Nephron progenitor cell (in vitro differentiated cells): ENCODE measurements at places on chromosomes 6 and 20.

GRCh38 chr6:154648188-154648887 is 84.9 kb upstream of the SCAF8 start:
- no peak overlapping the region for H3K4me3 ChIP-seq
- no peak for DNase-seq
- no peaks in the 10 kb centered on the region for H3K36me3 ChIP-seq
- peaks cover 29% of the 10 kb centered on the region for H3K4me1 ChIP-seq

DNA sequence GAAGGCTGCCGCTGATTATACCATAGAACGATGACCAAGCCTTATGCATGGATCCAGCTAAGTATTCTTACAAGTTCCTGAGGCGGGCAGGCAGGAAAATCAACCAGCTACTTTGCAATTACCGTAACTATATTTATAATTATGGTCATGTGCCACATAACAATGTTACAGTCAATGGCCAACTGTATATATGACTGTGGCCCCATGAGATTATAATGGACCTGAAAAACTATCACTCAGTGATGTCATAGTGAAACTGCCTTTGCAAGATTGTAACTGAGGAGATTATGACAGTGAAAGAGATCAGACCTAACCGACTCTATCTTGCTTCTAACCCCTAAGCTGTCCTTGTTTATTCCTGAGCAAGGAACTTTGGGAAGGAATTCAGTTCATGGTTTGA is 33.1 kb upstream of the FAM135A start:
- no peaks in the 10 kb centered on the region for H3K27me3 ChIP-seq
- no peaks in the 10 kb centered on the region for H3K4me1 ChIP-seq
- no peaks in the 10 kb centered on the region for H3K36me3 ChIP-seq
- DNase-seq, result no peak

DNA sequence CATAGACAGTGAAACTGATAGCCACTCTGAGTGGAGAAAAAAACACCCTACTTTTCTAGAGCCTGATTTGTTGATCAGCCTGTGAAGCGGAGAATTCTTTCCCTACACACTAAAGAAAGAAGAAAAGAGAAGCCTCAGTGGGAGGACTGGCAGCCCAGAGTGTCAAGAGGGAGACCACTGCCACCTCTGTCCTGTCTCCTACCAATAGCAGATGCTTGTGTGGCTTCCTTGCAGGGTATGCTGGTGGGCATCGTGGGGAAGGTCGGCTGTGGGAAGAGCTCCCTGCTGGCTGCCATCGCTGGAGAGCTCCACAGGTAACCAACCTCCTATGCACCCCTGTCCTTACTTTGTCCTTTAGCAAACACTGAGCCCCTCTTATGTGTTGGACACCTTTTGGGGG is 10.4 kb downstream of the ABCC10 start:
- H3K27me3 ChIP-seq, result peaks cover 3% of the 10 kb centered on the region
- peak overlapping the region; percentile 98 for H3K27ac ChIP-seq
- H3K36me3 ChIP-seq, result peaks cover 5% of the 10 kb centered on the region
- no peak for DNase-seq

DNA sequence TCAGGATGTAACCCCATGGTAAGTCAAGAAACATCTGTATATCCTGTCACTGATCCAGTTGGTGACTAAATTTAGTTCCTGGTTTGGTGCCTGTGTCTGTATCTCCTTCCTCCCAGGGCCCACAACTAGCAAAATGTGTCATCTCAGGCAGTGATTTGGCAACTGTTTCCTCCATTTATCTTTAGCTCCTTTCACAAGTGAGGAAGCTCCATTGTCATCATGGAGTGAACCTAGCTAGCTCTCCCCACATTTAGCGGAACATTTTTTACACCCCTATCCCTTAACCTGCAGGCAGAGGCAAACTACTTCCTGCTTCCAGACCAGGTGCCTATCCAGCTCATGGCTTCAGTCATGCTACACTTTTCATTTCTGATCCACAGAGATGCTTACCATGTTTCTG is 99.5 kb downstream of the IPCEF1 start:
- H3K27ac ChIP-seq, result no peak overlapping the region
- H3K36me3 ChIP-seq, result peaks cover 22% of the 10 kb centered on the region
- no peaks in the 10 kb centered on the region for H3K4me1 ChIP-seq
- peaks cover 2% of the 10 kb centered on the region for H3K27me3 ChIP-seq
- no peak overlapping the region for H3K4me3 ChIP-seq

DNA sequence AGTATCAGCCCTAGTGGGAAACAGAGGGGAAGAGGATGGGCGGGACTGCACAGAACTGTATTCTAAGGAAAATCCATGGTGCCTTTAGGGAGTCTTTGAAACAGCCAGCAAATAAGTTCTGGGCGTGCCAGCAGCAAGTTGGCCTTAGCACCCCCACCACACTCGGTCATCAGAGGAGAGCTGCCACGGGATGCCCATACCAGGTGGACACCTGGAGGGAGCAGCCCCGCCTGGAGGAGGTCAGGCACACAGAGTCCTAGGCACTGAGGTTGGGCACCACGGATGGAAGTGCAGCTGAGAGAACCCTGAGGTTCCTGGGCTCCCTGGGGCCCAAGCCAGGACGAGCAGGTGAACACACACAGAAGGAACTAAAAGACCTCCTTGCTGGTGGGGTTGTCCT is 180.8 kb upstream of the PROKR2 start:
- H3K4me3 ChIP-seq, result no peak overlapping the region
- no peaks in the 10 kb centered on the region for H3K4me1 ChIP-seq
- no peak for DNase-seq
- H3K36me3 ChIP-seq, result no peaks in the 10 kb centered on the region

GRCh38 chr6:165636402-165637048 is 26.5 kb downstream of the PDE10A start:
- no peak for DNase-seq
- no peak overlapping the region for H3K4me3 ChIP-seq
- H3K4me1 ChIP-seq, result peaks cover 67% of the 10 kb centered on the region
- H3K27ac ChIP-seq, result no peak overlapping the region
- H3K27me3 ChIP-seq, result peaks cover 6% of the 10 kb centered on the region

- no peak overlapping the region for H3K4me3 ChIP-seq
- H3K27me3 ChIP-seq, result peaks cover 3% of the 10 kb centered on the region
- H3K36me3 ChIP-seq, result no peaks in the 10 kb centered on the region
- H3K27ac ChIP-seq, result no peak overlapping the region
Observed at GRCh38 chr6:123716506-123716905, 79.8 kb upstream of the TRDN start.

- no peak overlapping the region for H3K4me3 ChIP-seq
- no peaks in the 10 kb centered on the region for H3K36me3 ChIP-seq
- DNase-seq, result peak; percentile 3
- no peak overlapping the region for H3K27ac ChIP-seq
- peaks cover 4% of the 10 kb centered on the region for H3K27me3 ChIP-seq
Observed at GRCh38 chr20:26276554-26277210, 580.0 kb upstream of the ZNF337 start.

- H3K27me3 ChIP-seq, result peaks cover 34% of the 10 kb centered on the region
- DNase-seq, result peak; percentile 86
- H3K4me1 ChIP-seq, result no peaks in the 10 kb centered on the region
Observed at GRCh38 chr20:46230801-46231282, 77.5 kb downstream of the CDH22 start.

- H3K27me3 ChIP-seq, result no peaks in the 10 kb centered on the region
- no peak for DNase-seq
- no peak overlapping the region for H3K27ac ChIP-seq
- H3K36me3 ChIP-seq, result no peaks in the 10 kb centered on the region
Observed at GRCh38 chr6:69706724-69707123, 90.1 kb downstream of the LMBRD1 start.

GRCh38 chr6:154156135-154156896 is 117.3 kb downstream of the OPRM1 start:
- H3K4me1 ChIP-seq, result peaks cover 80% of the 10 kb centered on the region
- no peaks in the 10 kb centered on the region for H3K27me3 ChIP-seq
- peak; percentile 35 for DNase-seq
- H3K27ac ChIP-seq, result peak overlapping the region; percentile 1
- H3K36me3 ChIP-seq, result peaks cover 4% of the 10 kb centered on the region

DNA sequence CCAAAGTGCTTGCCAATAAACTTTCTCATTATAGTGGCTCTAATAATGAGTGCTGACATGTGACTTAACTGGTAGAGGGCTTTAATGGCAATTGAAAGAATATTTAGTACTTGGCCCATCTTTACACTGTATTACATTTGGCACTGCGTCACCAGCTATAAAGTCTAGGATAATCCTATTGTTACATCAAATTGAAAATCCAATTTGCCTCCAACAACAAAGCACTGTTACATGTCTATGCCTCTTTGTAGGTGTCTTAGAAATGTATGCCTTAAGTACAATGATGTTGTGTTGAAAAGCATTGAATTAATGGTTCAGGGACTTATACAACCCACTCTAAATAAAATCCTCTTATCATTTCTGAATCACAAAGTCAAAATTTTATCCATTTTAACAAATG is 420.4 kb upstream of the JAG1 start:
- no peaks in the 10 kb centered on the region for H3K36me3 ChIP-seq
- no peak for DNase-seq
- no peak overlapping the region for H3K4me3 ChIP-seq
- H3K4me1 ChIP-seq, result no peaks in the 10 kb centered on the region
- no peak overlapping the region for H3K27ac ChIP-seq

- H3K27me3 ChIP-seq, result no peaks in the 10 kb centered on the region
- H3K4me3 ChIP-seq, result no peak overlapping the region
- DNase-seq, result no peak
- peaks cover 10% of the 10 kb centered on the region for H3K36me3 ChIP-seq
- peaks cover 48% of the 10 kb centered on the region for H3K4me1 ChIP-seq
- H3K27ac ChIP-seq, result peak overlapping the region; percentile 40
Observed at GRCh38 chr6:139943391-139943790, 568.9 kb upstream of the CITED2 start.

DNA sequence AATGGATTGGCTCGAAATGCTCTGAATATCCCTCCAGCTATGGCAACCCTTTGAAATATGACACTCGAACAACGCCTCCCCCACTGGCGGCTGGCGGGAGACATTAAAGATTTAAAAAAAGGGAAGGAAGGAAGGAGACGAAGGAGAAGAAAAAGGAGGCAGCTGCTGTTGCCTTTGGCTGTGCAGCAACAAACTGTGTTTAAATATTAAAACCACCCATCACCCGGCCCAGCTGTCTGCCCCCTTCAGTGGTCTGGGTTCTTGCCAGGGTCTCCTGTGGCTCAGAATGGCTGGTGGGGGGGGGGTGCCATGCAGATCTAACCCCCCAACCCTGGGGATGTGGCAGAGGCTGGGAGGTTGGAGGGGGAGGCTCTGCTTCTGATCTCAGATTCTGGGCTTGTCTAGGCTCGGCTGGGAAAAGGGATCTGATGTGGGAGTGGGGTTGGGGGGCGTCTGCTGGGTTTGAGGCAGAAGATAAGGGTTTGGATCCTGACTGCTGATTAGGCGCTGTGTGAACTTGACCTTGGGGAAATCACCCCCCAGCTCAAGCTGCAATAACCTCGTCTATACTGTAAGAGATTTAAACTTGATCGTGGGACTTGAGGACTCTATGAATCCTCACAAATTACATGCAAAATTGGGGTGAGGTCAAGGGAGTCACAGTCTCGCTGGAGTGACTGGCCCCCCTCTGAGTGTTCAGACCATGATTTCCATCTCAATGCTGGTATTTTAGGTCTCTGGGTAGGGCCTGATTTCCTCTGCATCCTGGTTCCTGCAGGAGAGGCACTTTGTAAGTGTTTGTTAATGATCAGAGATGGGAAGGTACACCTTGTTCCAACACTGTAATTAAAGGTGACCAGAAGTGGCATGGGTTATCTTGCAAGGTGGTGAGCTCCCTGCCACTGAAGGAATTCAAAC is 40.3 kb upstream of the BLCAP start:
- peak overlapping the region; percentile 75 for H3K4me3 ChIP-seq
- peaks cover 23% of the 10 kb centered on the region for H3K27me3 ChIP-seq
- no peak overlapping the region for H3K27ac ChIP-seq
- peaks cover 47% of the 10 kb centered on the region for H3K4me1 ChIP-seq
- no peaks in the 10 kb centered on the region for H3K36me3 ChIP-seq
- peak; percentile 41 for DNase-seq

GRCh38 chr6:38489951-38490350 is 149.8 kb downstream of the BTBD9 start:
- H3K4me3 ChIP-seq, result no peak overlapping the region
- H3K27me3 ChIP-seq, result no peaks in the 10 kb centered on the region
- no peak overlapping the region for H3K27ac ChIP-seq
- DNase-seq, result no peak
- no peaks in the 10 kb centered on the region for H3K36me3 ChIP-seq

DNA sequence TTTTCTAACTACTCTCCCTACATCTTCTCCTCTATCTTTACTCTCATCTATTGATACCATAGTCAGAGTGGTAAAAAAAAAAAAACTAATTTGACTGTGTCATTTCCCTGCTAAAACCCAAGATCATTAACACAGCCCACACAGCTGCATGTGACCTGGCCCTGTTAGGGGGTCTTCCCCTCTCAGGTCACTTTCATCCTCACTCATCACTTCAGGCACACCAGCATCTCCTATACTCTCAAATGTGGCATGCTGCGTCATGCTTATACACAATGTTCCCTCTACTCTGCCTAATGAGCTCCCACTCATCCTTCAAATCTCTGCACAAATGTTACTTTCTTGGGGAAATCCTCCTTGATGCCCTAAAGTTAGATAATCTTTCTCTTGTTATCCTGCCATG is 86.8 kb downstream of the CDK19 start:
- peak overlapping the region; percentile 1 for H3K27ac ChIP-seq
- peaks cover 28% of the 10 kb centered on the region for H3K36me3 ChIP-seq

DNA sequence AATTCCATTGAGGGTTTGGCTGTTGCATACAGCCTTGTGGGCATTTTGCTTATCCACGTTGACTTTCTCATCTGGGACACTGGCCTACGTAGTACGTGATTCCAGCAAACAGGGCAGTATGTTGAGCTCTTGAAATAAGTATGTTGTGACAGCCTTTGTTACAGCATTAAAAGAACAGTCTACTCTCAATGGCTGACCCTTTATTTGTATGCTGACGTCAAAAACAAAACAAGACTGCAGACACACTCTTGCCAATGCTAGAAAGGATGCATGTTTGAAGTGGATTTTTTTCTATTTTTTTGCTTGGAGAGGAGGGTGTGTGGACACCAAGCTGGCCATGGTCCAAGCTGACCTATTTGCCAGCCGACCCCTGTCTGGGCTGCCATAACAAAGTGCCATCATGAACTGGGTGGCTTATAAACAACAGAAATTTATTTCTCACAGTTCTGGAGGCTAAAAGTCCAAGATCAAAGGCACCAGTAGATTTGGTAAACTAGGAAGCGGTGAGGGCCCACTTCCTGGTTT is 10.8 kb upstream of the SNHG17 start:
- peaks cover 27% of the 10 kb centered on the region for H3K27me3 ChIP-seq
- H3K4me3 ChIP-seq, result peak overlapping the region; percentile 87
- H3K36me3 ChIP-seq, result peaks cover 23% of the 10 kb centered on the region
- peaks cover 35% of the 10 kb centered on the region for H3K4me1 ChIP-seq

- H3K27ac ChIP-seq, result no peak overlapping the region
- peaks cover 14% of the 10 kb centered on the region for H3K36me3 ChIP-seq
- peaks cover under 1% of the 10 kb centered on the region for H3K4me1 ChIP-seq
- no peak overlapping the region for H3K4me3 ChIP-seq
- DNase-seq, result no peak
Observed at GRCh38 chr6:128438393-128438792, 82.0 kb downstream of the PTPRK start.

GRCh38 chr6:101058296-101058695 is 177.2 kb upstream of the ASCC3 start:
- no peaks in the 10 kb centered on the region for H3K4me1 ChIP-seq
- no peaks in the 10 kb centered on the region for H3K27me3 ChIP-seq
- no peak overlapping the region for H3K27ac ChIP-seq
- no peak overlapping the region for H3K4me3 ChIP-seq
- no peaks in the 10 kb centered on the region for H3K36me3 ChIP-seq
